ENCODE measurements at places on chromosomes 6 and 20.

- DNase-seq = no peak
Observed at GRCh38 chr6:168606722-168607121, 165.7 kb downstream of the SMOC2 start.

- no peak for DNase-seq
Observed at GRCh38 chr6:42383421-42384205, 68.1 kb downstream of the TRERF1 start.

DNA sequence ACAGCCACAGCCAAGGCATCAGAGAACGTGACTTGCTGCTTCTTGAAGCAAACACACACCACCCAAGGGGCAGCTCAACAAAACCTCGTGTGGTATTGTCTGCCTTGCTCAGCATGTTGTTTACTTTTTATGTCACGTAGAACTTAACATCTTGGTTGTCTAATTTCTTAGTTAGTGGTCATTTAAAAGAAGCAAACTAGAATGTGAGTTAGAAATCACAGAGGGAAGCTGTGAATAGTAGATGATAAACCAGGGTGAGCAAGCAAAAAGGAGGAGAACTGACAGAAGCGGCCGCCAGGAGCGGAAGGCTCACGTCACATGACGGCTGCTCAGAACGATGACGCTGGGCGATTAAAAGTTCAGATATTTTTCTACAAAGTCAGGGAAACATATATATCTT lies 51.5 kb upstream of the KIF25 start:
- DNase-seq = no peak

DNA sequence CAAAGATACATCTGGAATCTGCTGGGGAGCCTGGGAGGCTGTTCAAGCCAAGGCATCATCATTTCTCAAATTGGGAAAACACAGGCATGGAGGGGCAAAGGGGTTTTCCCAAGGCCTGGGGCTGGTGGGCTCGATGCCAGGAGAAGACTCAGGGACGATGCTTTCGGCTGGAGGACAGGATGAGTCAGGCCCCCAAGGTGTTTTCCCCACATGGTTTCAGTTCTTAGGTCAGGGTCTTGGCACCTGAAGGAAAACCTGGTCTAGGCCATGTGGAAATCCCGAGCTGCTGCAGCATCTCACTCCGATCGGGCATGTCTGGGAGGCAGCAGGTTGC lies 348.1 kb downstream of the CDC5L start:
- no peak for DNase-seq

DNA sequence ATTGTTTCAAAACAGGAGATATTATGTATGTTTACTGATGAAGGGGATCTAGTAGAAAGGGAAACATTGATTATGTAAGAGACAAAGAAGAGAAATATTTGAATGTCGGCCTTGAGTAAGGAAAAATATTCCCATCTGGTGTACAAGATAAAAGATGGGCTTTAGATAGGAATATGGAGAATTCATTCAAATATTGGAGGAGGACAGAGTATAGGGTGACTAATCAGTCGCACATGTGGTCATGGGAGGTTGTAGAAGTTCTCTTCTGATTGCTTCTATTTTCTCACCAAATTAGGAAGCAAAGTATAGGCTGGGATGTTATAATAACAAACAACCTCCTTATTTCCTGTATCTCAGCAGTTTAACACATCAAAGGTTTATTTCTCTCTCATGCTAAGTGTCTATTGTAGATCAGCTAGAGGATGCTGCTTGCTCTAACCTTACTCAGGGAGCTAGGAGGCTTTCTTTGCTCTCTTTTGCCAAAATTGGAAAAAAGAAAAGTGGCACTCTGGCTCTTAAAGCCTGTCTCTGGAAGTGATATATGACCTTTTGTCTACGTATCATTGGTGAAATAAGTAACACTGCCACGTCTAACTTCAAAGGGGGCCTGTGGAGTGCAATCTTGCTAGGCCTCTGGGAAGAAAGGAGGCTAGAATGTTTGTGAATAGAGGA lies 1.2 kb upstream of the HDDC2 start:
- no peak for DNase-seq

DNA sequence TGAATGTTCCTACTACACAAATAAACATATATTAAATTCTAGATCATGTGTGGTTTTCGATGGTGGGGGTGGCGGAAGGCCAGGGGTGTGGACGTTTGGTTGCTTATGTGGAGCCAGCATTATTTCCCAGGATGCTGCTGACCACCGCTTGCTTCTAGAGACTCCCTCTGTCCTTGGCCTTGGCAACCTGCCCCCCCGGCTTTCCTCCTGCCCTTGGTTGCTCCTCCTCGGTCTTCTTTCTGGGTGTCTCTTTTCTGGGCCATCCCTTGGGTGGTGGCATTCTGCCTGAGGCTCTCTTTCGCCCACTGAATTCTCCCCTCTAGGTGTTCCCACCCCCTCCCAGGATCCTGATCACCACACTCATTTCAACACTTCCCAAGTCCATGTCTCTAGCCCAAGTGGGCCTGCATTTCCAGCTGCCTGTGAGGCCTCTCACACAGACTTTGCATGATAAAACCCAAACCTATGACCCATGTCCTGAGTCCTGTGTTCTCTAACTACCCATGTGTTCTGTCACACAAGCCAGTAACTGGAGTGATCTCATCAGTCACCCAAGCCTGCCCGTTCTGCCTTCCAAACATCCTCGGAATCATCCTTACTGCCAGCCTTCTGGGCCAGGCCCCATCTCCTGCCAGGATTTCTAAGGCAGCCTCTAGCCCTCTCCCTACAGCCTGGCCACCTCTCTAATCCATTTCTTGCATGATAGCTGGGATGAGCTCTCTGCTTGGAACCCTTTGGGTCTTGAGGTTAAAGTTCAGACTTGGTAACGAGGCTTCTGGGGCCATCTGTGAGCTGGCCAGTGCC lies 71.2 kb downstream of the CDS2 start:
- no peak for DNase-seq
